ENCODE measurements at places on chromosomes 1 and 21.

GRCh38 chr1:204529371-204529895 lies 13.2 kb downstream of the MDM4 start:
- no peak for DNase-seq

DNA sequence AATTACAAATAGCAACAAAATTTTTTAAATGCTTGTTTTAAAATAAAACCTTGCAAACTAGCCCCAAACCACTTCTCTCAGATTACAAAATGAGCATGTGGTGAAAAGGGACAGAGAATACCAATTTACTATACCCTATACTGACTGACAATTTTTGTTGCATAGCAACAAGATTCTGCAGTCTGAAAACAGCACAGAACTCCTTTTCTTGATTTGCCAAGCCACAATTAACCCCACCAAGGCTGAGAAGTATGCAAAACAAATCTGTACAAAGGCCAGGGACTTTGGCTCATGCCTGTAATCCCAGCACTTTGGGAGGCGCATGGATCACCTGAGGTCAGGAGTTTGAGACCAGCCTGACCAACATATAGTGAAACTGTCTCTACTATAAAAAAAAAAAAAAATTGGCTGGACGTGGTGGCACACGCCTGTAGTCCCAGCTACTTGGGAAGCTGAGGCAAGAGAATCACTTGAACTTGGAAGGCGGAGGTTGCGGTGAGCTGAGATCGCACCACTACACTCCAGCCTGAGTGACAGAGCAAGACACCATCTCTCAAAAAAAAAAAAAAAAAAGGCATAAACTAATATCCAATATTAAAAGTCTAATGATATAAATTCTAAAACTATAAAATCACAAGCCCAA lies 21.8 kb downstream of the ENAH start:
- no peak for DNase-seq

- no peak for DNase-seq
These were observed 13.8 kb downstream of the HEYL start for GRCh38 chr1:39625462-39626273.

GRCh38 chr1:216420263-216420662 lies 3.0 kb downstream of the USH2A start:
- no peak for DNase-seq

DNA sequence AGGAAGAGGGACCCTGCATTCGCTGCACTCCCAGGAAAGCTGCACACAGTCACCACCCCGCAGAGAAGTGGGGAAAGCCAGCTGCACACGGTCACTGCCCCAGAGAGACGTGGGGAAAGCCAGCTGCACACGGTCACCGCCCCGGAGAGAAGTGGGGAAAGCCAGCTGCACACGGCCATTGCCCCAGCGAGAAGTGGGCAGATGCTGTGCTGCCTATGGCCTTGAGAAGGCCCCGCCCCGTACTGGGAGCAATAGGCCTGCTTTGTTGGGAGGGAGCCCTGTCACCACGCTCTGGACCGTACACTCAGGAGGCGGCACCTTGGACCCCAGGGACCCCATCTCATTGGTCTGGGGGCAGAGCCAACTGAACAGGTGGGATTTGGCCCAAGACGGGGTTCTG lies 4.3 kb upstream of the GPR153 start:
- DNase-seq, result no peak

DNA sequence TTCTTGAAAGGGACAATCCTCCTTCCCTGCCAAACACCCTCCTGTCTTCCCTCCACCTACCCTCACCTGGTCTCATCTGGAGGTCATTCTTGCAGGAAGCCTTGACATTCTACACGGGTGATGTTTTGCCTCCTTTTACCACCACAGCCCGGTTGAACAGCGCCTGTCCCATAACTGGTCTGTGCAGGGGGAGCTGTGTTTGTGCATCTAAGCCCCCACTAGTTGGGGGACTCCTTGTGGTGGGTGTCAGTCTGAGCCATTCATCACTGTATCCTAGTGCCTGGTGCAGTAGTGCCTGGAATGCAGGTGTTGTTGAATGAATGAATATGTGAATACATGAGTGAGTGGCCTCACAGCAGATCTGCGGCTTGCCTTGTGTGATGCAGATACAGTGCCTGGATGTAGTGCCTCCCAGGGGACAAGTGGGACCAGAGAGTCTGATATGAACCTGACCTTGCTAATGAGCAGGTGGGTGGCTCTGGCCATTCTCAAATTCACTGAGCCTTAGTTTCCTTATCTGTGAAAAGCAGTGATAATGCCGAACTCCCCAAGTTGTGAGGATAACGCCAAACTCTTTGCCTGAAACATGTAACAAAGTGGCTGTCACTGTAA lies 79.8 kb downstream of the OMA1 start:
- DNase-seq, result no peak

- DNase-seq, result no peak
These were observed 238.2 kb upstream of the KCNK2 start for GRCh38 chr1:214844319-214844718.

- DNase-seq, result no peak
These were observed 21.0 kb downstream of the EXO1 start for GRCh38 chr1:241869022-241869421.

GRCh38 chr1:221783437-221783836 lies 41.5 kb upstream of the DUSP10 start:
- no peak for DNase-seq
